ENCODE measurements at places on chromosomes 1 and 21. TPM values are rescaled to one million over a fixed set of nuclear protein-coding genes. Genes with fewer than 3 reads are reported as not detected.

The CELF3 gene
- 0.04 TPM for polyA plus RNA-seq

The KCNQ4 gene
- 2.1 TPM for polyA plus RNA-seq

The FAM229A gene
- polyA plus RNA-seq: 1.8 TPM

The HES3 gene
- not detected for polyA plus RNA-seq

The OR10Z1 gene
- polyA plus RNA-seq: not detected

The DMBX1 gene
- polyA plus RNA-seq: not detected

The PAX7 gene
- polyA plus RNA-seq: 2.7 TPM

The CNR2 gene
- 0.01 TPM for polyA plus RNA-seq

The OR2L5 gene
- not detected for polyA plus RNA-seq

The STPG1 gene
- polyA plus RNA-seq: 4.2 TPM

The PWP2 gene
- polyA plus RNA-seq: 3.0 TPM

The OR2T2 gene
- polyA plus RNA-seq: not detected

The GSTM4 gene
- 42.9 TPM for polyA plus RNA-seq

The AMPD1 gene
- polyA plus RNA-seq: 4.8 TPM

The GPR157 gene
- 11.6 TPM for polyA plus RNA-seq

GRCh38 chr1:924656-925560, 1.2 kb downstream of the SAMD11 start:
- no peak for DNase-seq

DNA sequence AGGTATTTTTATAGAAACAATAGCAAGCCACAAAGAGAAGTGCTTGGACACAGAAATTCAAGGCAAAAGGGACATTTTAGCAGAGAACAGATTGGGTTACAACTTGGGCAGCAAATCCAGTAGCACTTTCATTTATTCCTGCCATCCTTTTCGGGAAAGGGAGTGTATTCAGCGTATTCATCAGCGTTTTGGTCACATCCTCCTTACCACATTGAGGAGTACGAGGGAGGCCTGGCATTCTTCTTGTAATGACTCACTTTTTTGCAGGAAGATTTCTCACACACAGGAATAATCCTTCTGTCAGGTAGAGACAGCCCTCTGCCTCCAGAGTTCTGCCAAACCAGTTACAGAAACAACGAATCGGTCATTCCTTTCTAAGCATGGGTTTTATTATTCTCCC, 18.1 kb upstream of the FAM78B start:
- DNase-seq: no peak

DNA sequence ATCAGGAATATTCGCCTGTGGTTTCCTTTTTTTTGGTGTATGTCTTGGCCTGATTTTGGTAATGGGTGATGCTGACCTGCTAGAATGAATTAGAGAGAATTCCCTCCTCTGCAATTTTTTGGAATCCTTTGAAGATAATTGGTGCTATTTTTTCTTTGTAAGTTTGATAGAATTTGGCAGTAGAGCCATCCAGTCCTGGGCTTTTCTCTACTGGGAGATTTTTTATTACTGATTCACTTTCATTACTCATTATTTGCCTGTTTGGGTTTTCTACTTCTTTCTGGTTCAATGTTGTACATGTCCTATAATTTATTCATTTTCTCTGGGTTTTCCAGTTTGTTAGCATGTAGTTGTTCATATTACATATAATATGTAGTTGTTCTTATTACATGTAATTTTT, 48.7 kb downstream of the NTMT2 start:
- DNase-seq: no peak

GRCh38 chr1:20376880-20377494, 86.3 kb downstream of the VWA5B1 start:
- no peak for DNase-seq

DNA sequence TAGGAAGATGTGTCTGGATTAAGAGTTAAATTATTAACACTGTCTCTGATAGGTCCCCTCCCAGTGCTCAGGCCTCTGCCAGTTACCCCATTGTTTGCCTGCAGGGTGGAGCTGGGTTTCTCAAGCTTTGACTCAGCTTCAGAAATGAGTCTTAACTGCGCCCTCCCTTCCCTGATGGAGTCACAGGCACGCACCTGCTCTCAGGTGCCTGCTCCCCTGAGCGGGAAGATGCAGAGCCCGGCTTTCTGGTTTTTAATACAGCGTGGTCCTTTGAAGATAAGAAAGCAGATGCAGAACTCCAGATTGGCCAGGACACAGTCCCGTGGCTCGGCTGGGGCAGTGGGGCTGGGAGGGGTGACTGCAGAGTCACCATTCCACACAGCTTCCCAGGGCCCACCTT, 3.2 kb upstream of the SPRR4 start:
- DNase-seq: no peak

DNA sequence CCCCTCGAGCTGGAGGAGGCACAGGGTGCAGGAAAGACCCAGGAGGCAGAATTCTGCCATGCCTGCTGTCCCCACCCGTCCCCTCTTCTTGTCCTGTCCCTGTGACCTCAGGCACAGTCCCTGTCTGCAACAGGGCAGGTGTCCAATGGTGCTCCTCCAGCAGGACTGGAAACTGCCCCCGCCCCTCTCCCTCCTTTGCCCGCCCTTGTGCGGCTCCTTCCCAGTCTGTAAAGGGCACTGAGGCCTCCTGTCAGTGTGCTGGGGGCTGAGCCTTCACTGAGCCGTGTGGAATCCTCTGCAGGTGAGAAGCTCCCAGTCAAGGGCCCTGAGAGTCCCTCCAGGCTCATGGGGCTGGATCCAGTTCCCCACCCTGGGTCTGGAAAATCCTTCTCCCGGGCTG, 28.9 kb downstream of the PRDM16 start:
- DNase-seq: no peak

GRCh38 chr1:173052681-173053196, 2.0 kb upstream of the TNFSF18 start:
- DNase-seq: no peak

- no peak for DNase-seq
Observed at GRCh38 chr1:232891071-232891470, 59.3 kb upstream of the NTPCR start.

- DNase-seq: no peak
Observed at GRCh38 chr1:200654660-200655059, 15.0 kb downstream of the DDX59 start.

GRCh38 chr1:93031711-93032110, 47.4 kb upstream of the MTF2 start:
- DNase-seq: no peak

DNA sequence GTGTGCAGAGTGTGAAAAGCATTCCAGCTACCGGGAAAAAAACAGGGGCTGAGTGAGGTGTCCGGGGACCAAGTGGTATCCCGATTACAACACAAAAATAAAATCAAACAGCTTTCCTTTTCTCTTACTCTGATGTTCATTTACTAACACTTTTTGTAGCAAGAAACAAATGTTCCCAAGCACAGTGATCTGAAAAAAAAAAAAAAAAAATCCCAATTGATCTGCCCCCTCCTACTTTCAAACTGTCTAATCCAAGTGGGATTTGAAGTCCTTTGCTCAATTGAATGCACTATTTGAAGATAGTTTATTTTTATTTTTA, 1.3 kb downstream of the BACE2 start:
- DNase-seq: no peak

- DNase-seq: no peak
Observed at GRCh38 chr1:41800311-41800829, 118.4 kb downstream of the HIVEP3 start.

GRCh38 chr1:16324456-16324890, 27.8 kb downstream of the FBXO42 start:
- DNase-seq: peak; percentile 19

DNA sequence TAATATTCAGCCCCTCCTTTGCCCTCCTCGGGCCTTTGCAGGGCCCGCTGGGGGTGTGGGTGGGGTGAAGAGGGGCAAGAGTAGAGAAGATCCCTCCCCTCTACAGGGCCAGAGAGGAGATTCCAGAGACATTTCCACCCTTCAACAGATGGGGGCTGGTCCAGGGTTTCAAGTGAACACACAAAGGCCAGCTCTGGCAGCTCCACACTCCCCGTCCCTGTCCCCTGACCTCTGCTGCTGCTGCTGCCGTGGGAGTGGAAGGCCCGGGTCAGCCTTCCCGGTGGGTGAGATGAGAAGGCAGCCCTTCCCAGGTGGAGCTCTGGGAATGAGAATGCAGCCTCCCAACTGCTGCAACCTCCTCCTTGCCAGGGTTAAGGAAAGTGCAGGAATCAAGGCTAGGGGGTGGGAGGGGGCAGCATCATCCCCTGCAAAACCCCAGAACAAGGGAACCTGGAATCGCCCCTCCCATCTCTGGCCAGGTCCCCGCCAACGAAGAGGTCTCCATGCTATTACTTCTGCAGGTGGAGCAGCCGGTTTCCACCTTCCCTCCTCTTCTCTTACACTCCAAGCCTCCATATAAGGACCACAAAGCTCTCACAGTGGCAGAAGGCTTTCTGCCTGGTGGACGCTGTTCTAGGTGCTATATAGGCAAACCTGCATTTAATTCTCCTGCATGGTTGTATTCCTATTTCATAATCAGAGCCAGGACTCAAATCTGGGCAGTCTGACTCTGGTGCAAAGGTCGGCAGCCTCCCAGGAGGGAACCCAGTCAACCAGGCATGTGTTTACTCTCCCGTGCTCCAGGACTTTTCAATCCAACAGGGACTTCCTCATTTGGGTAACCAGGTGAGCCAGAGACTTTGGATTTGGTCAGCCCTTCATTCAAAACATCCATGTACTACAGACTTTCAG, 22.9 kb upstream of the ARHGEF10L start:
- peak; percentile 39 for DNase-seq

GRCh38 chr21:45923146-45923545, 58.4 kb upstream of the COL6A1 start:
- peak; percentile 82 for DNase-seq

- no peak for DNase-seq
Observed at GRCh38 chr1:116449578-116449977, 76.5 kb downstream of the ATP1A1 start.

DNA sequence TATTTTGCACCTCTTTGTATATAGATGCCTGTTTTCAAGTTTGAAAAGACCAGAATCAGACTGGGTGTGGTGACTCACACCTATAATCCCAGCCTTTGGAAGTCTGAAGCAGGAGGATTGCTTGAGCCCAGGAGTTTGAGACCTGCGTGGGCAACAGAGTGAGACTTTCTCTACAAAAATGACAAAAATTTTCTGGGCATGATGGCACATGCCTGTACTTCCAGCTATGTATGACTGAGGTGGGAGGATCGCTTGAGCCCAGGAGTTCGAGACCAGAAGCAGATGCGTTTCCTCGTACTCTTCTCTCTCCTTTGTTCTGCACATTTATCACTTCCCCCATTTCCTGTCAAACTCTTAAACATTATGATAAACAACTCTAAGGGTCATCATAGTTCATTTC, 310.0 kb upstream of the SNX7 start:
- no peak for DNase-seq

DNA sequence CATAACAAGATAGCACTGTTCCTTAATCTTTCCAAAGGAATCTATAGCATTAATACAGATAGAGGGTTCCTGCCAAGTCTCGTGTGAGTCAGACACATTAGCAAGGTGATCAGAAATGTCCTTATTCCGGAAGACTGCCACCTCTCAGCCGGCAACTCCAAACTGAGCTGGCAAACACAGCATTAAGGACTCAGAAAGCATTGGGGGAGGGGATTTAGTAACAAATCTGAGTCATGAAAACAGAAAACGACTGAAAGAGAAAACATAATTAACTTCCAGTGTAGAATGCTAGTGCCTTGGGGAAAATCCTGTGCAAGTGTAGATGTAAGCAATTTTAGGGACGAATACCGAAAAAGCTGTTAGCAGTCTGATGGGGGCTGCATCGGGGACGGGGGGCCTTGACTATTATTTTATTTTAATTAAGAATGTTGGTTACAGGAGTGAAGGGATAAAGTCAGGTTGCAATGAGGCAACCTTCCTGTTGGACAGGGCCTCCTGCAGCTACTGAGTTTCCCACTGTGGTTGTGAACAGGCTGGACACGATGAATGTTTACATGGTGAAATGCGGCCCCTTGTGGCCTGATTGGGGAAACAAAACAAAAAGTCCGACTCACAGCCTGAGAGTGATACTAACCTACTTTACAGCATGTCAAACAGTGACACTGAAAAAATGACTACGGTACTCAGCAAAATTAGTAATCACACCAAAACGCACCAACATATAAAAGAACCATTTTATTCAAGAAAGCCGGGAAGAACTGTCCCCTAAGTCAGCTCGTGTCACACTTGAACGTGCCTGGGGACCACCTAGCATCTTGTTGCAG, 20.7 kb downstream of the MIS18A start:
- DNase-seq: peak; percentile 60

DNA sequence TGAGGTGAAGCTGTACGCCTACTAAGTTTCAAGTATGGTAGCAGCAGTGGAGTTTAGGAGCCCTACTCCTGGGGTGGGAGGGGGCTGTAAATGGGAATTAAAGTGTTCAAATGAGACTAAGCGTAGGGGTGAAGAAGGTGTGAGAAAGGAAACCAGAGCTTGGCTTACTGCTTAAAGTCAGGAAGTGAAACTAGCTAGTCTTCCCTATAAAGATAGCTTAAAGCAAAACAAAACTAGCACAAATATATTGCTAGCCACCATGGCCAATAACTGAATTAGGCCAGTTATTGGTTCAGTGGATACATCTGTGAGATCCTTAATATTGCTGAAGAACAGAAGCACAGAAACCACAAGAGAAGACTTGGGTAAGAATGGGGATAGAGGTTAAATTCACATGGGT, 492.2 kb upstream of the PKN2 start:
- DNase-seq: no peak

GRCh38 chr1:98398092-98398491, 263.4 kb upstream of the SNX7 start:
- DNase-seq: no peak

DNA sequence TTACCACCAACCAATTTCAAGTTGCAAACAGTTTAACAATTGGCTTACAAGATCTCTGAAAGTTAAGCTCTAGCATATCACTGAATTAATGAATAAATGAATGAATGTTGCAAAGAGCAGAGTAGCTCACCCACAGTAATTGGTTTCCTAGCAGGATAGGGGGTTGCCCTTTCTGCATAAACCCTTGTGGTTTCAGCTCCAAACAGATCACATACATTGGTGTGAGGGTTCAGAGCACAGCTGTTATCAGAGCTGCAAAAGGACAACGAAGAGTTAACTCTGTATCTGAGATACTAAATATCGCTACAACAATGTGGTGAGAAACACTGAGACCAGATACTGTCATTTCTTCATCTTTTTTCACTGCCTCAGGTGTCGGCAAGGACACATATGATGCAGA, 46.6 kb downstream of the NTNG1 start:
- DNase-seq: no peak

DNA sequence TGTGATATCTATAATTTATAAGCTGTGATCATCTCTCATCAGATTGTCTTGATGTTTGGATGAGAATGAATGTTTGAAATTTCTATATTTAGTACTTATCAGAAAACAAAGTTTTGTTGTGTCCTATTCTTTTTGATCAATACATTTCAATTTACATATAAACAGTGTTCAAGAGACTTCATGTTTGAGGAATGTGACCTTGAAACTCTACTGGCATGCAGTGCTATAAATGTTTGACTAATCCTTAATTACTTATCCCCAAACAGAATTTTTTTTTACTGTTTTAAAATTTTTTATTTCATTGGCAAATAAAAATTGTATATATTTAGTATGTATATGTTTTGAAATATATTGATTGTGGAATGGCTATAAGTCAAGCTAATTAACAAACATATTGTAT, 1.5 kb upstream of the PRKAA2 start:
- DNase-seq: no peak

All from psoas muscle (tissue), 8 donors.